Activated naive CD4-positive, alpha-beta T cell (primary cell): ENCODE measurements at places on chromosomes 5 and 9.

DNA sequence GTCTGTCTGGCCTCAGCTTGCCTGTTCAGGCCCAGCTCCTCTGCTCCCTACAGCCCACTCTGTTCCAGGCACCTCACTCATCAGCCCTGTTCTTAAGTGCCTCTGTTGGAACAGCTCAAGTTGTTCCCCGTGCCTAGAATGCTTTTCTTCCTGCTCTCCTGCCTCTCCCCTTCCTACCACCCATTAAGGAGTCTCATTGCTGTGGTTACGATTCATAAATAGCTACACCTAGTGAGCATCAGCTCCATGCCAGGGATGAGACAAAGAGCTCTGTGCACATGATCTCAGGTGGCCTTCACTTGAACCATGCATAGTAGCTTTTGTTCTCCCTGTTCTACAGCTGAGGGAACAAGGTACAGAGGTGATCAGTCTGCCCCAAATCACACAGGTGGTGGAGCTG, 54.3 kb downstream of the PSD2 start:
- DNase-seq, result no peak

- DNase-seq, result peak; percentile 74
These were observed at the start of gene MAP3K1 for GRCh38 chr5:56814963-56815657. MAP3K1 (plus strand) TSS chr5:56815549; CDS start chr5:56815574, 25 bp downstream.

DNA sequence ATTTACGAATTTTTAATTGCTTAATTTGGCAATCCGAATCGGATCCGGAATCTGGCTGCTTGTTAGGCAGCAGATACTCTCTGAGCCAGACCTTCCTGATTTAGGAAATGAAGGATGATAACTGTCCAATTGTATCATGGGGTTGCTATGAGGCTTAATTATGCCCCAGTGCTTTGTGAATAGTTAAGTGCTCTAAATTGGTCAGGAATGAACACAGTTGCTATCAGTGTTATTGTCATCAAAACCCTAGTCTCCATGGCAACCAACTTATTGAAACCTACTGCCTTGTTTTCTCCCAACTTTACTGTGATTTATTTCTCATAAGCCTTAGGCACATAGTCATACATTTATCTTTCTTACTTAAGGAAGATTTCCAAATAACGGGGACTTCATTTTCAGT, 47.9 kb downstream of the MAMDC2 start:
- no peak for DNase-seq

DNA sequence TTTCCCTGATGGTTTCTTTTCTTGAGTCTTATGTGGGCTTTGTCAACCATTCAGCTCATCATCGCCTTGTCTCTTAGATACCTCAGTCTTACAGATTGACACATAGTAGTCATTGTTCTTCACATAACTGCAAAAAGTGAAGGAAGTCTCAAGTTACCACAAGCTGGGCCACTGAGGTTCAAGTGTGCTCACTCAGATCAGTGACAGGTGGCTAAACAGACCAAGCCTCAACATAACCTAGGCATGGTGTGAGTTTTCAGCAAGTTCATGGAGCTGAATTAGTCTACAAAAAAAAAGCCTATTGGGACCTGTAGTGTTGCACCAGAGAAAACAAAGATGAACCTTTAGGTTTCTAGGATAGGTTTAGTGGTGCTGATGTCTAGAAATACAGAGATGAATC, 58.2 kb downstream of the RFK start:
- DNase-seq, result no peak

- no peak for DNase-seq
These were observed 87.1 kb downstream of the ADRB2 start for GRCh38 chr5:148913493-148913892.

GRCh38 chr5:5473226-5473625, 50.7 kb downstream of the ICE1 start:
- DNase-seq, result no peak

- no peak for DNase-seq
These were observed 286.5 kb downstream of the MAST4 start for GRCh38 chr5:66882606-66883227.

DNA sequence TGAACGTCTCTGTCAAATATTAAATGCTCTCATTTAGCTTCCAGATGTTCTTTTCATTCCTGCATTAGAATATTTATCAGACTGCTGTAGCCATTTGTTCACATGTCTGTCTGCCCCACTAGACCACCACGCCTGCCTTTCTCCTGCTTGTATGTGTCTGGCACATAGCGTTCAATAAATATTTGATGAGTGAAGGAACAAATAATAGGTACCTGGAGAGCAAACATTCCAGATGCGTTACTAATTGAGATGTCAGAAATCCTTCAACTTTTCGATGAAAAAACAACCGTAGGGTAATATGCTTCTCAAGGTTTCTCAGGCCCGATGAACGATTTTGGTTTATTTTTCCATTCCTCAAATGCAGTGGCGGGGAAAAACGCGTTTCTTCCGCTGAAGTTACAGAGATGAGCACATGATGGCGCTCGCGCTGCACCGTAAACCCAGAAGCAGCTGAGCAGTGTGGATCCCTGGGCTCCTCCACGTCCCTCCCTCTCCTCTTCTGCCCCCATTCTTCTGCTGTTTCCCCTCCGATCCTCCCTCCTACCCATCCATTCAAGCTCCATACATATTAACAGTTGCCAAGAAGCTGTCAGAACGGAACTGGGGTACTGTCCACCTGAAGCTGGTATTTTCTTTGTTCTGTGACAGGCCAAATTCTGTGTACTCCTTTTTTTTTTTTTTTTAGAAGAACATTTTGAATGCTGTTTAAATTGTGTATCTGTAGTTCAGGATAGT, 245.4 kb downstream of the MPDZ start:
- DNase-seq, result no peak

DNA sequence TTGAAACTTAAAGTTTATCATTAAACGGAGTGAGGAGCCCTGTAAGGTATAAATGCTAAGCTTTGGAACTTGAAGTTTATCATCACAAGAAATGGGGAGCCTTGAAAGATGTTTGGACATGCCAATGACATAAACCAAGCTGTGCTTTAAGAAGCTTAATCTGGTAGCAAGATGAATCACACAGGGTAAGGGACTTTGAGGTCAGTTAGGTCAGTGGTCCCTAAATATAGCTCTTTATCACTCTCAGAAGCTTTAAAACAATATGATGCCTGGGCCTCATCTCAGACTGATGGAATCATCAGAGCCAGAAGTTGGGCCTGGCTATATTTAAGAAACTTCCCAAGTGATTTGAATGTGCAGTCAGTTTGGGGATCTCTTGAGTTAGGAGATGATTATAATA, 85.7 kb downstream of the TNC start:
- no peak for DNase-seq

DNA sequence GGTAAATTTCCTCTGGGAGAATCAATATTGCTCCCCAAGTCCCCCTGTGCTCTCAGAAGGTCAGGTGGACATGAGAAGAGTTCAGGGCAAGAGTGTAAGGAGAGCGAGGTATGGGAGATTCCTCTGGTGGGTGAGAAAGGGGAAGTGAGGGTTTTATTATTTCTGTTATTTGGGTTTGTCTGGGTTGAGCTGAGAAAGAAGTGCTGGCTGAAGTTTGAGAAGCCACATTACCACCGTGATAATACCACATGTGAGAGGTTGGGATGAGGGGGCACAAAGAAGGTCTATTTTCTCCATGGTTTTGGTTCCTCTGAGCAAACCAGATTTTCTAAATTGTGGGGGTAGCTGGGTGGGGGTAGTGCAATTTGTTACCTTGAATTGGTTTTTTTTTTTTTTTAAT, 350.4 kb downstream of the OSTF1 start:
- DNase-seq, result no peak

DNA sequence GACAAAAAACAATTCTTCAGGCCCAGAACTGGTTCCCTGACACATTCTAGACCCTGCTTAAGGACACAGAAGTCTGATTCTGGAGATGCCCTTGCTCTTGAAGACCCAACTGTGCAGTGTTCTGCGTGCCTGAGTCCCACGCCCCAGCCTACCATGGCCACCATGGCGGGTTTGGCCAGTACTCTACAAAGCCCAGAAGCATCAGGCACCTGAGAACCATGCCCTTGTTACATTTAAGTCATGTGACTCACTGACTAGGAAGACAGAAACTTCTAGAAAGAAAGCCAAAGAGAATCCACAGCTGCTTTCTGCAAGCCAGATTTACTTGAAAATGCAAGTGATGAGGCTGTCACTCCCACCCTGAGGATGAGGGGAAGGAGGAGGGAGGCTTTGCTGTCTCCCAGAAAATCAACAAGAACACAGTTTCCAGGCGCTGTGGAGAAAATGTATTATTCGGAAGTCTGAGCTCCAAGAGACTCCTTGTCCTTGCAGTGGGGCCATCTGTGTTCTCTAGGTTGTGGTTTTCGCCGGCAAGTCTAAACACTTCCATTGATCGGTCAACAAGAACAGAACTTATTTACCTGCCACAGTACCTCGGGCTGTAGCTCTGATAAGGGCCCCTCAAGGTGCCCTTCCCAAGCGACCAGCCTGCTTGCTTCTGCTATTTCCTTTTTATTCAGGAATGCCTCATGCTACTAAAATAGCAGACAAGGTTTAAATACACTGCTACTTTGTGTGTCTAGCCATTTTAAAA, 81.3 kb upstream of the DMRT1 start:
- no peak for DNase-seq

DNA sequence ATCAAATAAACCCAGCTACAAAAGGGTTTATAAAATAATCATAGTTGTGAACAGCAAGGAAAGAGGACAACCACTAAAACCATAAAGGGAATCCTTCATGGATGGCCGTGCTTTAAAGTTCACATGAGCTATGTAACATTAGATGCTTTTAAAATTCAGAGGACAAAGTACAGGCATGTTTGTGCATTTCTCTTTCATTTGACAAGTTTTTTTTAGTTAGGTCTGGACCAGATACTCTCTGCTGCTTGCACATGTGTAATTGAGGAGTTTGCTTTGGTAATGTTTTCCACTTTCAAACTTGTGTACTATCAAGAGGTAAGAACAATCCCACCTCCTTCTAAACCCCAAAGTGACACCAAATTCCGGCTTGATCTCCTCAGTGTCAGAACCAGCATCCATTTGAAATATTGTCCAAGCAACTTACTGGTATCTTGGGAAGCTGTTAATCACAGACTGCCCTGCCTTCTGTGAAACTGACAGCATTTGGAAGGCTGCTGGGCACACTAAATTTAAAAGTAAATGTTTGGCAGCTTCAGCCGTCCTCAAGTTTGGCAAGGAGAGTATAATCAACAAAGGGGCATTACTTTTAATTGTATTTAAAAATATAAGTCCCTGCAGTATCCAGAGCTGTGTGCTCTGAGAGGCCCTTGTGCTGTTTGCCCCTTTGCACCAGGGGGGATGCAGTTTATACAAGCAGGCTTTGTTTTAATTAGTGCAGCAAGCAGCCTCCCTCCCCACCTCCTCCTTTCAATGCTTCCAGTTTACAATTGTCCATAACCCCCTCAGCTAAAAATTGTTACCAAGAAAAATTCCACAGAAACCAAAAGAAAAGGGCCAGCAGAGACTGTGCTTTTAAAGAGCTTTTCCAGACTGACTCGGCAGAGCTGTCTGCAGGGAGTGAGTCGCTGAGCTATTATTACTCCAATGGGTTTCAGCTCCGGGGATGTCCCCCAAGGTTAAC, 328.3 kb upstream of the MPDZ start:
- no peak for DNase-seq

- no peak for DNase-seq
These were observed 115.1 kb downstream of the ESM1 start for GRCh38 chr5:54870271-54870670.

DNA sequence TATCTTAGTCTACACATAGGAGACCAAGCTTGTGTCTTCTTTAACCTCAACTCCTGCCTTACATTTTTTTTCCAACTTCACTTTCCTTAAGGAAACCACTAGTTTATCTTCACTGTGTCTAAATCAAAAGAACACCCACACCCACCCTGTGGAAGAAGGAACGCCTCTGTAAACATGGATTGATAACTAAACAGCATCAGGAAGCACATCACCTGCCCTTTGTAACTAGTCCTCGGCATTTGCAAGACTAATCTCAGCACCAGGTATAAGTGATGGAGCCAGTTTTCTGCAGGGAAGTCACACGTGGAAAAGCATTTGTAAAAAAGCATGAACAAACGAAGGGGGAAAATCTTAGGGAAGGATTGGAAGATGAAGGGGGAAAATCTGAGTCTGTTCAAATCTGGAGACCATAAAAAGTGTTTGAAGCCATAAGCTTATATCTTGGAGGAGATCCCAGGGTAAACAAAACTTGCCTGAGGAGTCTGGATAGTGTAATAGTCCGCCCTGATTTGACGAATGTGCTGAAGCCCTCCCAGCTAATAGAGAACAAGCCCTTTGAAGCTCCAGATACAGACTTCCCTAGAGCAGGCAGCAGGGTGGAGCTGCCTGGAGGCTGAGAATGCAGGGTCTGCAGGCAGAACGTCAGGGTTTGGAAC, 117.3 kb upstream of the LHFPL2 start:
- DNase-seq, result no peak

DNA sequence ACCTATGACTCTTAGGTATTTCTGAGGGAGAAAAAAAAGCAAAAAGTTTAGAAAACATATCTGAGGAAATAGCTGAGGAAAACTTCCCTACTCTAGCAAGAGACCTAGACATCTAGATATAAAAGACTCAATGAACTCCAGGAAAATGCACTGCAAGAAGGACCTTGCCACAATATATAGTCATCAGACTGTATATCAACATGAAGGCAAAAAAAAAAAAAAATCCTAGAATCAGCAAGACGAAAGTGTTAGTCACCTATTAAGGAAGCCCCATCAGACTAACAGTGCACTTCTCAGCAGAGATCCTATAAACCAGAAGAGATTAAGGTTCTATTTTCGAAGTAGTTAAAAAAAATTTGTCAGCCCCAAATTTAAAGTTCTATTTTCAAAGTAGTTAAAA, 166.2 kb downstream of the TMEM38B start:
- DNase-seq, result no peak

- no peak for DNase-seq
These were observed 58.5 kb downstream of the MLANA start for GRCh38 chr9:5949103-5949699.

DNA sequence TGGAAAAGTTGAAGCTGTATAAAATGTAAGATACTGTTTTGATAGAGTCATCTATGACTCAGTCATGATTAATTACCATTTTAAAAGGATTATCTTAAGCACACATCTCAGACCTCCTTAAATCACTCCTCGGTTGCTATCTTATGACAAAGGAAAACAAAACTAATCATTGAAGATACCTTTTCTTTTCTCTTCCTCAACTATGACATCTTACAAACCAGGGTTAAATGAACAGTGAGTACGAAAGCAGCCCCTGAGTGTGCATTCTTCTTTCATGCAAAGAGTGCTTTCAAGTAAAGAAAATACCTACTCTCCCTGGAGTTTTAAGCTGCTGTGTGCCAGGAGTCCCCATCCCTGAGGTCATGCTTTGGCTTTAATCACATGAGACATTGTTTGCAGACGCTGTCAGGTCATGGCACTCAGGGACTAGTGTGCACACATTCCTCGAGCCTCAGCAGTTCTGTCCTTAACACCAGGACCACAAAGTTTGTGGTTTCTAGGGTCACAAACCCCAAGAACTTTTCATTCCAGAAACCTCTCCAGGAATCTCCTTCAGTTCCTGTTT, 86.7 kb upstream of the ICE1 start:
- no peak for DNase-seq

- DNase-seq, result no peak
These were observed 20.4 kb downstream of the SLC25A25 start for GRCh38 chr9:128088253-128088945.

DNA sequence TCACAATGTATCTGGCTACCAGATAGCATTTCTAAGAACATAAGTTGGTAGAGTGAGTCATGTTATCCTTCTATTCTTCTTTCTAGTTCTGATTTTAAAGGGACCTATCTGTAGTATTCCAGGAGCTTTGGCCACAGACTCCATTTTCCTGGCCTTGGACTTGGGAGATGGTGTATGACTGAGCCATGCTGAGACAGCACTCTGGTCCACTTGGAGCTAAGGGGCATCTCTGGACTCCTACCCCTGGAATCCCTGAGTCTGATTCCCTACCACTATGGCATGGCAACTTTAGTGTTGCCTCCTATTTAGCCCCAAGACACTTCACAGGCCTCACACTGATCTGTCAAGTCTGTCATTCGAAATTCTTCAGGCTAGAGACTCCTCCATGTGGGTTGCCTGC, 58.8 kb downstream of the BAAT start:
- no peak for DNase-seq
